ENCODE measurements at places on chromosomes 11 and 22.
A peak's percentile ranks its signal among the peaks of the same experiment; 100 is the strongest.

DNA sequence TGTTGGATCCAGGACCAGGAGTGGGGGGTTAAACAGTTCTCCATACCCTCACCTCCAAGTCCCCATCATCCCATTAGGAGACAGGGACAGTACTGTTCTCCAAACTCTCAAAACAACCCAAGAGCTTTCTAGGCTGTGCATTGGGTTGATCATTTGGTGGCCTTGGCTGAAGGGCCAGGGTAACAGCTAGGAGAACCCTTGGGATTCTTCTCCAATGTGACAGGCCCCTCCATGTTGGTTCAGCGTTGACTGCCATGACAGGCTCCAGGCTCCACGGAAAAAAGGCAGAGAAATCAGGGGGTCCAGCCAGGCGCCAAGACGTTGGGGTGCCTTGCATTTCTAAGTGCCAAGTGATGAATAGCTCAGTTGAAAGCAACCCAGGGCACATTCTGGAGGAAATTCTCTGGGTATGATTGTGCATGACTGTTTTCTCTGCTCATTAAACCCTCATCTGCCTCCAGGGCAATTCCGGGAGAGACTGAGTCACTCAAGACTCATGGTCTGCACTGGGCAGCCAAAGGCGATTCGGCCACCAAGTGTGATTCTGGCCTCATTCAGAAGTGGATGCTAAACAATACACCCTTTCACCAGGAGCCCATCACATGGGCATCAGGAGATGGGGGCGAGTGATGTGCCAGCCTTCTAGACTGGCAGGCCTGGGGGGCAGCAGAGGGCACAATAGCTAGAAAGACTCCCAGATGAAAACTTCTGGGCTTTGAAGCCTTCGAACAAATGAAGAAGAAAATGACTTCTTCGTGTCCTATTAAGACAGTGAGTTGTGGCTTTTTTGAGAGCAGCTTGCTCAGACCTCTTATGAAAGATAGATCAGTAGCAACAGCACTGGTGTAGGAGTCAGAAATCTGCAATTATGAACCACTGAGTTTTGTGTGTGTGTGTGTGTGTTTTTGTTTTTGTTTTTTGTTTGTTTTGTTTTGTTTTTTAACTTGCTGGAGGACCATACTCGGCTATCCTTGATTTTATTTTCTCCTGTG is 27.7 kb downstream of the CD44 start:
- DNase-seq = no peak

DNA sequence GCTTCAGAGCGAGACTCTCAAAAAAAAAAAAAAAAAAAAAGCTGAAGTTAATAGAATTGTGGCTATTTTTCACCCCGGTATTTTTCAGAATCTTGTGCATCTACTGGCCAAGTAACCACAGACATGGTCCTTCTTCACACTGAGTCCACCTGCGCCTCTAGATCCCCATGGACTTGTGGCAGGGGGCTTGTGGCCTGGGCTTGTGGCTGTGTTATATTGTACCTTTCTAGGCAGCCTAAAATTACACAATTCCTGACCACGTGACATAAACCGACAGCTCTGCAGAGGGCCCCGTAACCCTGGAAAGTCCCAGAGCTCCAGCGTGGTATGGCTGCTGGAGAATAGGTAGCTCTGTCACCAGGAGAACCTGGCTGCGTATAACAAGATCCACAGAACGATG is 10.9 kb upstream of the NAALADL1 start:
- no peak for DNase-seq

GRCh38 chr22:44459551-44459950 is 38.5 kb downstream of the RTL6 start:
- DNase-seq = no peak

DNA sequence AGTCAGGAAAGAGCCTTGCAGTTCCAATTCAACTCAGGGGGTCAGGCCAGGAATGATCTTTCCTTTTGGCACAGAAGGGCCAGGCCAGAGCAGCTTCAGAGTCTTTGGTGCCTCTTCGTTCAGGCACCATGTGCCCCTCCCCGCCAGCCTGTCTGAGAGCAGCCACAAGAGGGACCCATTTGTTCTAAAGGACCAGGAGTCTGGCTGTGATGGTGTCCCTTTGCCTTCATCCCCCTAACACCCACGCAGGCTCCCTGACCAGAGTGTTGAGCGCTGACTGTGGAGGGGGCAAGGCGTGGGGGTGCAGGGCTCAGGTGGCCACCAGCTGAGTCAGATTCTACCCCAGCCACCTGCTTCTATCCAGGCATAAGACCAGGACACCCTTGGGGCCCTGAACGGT is 156.4 kb downstream of the TTC17 start:
- DNase-seq = no peak

- peak; percentile 73 for DNase-seq
Measured at GRCh38 chr11:69642549-69642912, 1.6 kb downstream of the CCND1 start.

GRCh38 chr22:44550711-44551491 is 52.9 kb upstream of the RTL6 start:
- peak; percentile 68 for DNase-seq

- no peak for DNase-seq
Measured at GRCh38 chr11:9313648-9314290, 624 bp downstream of the TMEM41B start.

GRCh38 chr11:57397394-57397990 is 7.0 kb upstream of the PRG2 start:
- DNase-seq = no peak

- DNase-seq = no peak
Measured at GRCh38 chr11:45334836-45335235, 48.7 kb upstream of the SYT13 start.

DNA sequence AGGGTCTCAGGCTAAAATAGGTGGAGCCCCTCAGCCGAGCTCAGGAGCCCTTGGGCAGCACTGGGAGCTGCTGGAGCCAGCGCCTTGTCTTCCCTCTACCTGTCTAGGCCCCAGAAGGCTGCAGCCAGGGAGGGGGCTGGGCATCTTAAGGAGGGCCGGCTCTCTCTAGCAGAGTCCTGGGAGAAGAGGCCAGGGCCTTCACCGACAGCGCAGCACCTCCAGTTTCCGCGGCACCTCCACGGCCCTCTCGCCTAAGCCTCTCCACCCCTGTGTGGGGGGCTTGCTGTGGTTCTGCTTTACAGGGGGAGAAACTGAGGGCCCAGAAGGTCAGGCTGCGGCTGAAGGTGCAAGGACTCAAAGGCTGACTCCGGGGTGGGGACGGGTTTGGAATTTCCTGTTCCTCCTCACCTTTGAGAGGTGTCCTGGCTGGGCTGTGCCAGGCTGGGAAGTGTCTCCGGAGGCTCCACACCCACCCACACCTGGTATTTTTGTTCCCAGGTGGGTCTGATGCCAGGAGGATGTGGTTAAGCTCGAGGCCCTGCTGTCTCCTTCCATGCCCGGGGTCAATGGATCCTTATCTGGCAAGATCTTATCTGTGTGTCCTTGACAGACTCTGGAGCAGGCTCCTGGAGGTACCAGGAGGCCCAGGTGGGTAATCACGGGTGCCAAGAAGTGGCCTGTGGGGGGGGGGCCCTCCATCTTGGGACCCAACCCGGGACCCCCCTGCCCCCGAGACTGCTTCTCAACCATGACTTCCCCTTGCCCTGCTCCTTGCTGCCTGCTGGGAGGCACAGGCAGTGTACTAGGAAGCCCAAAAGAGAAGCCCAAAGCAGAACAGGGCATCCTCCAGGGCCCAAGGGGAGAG is 95.3 kb upstream of the FGF3 start:
- peak; percentile 27 for DNase-seq

DNA sequence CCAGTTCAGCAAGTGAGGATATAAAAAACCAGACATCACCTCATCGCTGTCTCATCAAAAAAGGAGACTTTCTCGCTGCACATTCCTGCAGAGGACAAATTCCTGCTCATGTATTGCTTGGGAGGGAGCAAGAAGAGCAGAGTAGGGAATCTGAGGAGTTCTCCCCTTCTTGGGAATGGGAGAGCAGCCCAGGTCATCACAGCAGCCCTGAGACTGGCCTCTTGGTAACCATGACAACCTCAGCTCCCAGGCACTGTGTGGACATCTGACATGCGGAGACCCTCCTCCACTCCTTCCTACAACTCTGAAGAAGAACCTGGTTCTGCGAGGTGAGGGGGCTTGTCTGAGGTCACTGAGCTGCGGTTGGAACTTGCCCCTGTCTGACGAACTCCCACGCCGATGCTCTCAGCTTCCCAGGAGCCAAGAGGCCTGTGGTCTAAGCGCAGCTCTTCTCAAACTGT is 17.9 kb downstream of the RFPL1 start:
- DNase-seq = no peak

GRCh38 chr11:70596091-70596490 is 197.8 kb downstream of the CTTN start:
- no peak for DNase-seq

GRCh38 chr11:79205786-79206185 is 235.0 kb downstream of the TENM4 start:
- DNase-seq = no peak

DNA sequence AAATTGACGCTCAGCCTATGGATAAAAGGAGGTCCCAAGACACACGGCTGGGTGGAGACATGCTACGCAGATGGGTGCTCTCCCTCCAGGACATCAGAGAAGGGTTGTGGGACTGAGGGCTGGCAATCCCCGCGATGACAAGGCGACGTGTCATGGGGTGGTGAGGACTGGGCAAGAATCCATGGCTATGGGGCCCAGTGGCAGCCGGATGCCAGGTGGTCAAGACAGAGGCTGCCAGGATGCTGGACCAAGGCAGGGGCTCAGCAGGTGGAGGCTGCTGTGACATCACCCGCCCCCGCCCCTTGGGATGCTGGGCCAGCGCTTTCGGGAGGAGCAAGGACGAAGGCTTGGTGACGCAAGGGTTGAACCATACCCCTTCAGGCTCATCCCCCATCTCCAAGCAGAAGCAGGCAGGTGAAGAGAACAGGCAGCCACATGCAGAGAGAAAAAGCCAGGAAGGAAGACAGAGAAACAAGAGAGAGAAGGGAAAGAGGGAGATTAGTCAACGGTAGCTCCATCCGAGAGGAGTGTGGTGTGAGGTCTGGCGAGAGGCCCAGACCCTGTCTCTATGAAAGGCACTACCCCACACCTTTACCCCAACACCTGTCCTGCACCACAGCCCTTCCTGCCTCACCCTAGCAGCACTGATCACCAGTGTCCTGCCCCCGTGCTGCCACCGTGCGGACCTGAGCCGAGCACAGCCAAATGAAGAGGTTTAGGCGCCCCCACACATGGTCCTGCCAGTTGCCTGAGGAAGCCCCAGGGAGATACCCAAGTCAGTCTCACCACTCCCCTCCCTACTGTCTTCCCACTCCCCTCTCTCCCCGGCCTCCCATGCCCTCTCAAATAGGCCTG is 24.1 kb upstream of the RASL10A start:
- no peak for DNase-seq

Data from right forelimb (tissue), 1 donor.